Naive thymus-derived CD4-positive, alpha-beta T cell (primary cell): ENCODE measurements at places on chromosomes 12 and 14.

- no peak for DNase-seq
Observed at GRCh38 chr12:116455540-116456329, 103.4 kb upstream of the MAP1LC3B2 start.

- peak; percentile 50 for DNase-seq
Observed at GRCh38 chr14:76926521-76927251, 100.5 kb downstream of the LRRC74A start.

GRCh38 chr12:93582351-93582750 is 9.9 kb downstream of the SOCS2 start:
- DNase-seq, result no peak

DNA sequence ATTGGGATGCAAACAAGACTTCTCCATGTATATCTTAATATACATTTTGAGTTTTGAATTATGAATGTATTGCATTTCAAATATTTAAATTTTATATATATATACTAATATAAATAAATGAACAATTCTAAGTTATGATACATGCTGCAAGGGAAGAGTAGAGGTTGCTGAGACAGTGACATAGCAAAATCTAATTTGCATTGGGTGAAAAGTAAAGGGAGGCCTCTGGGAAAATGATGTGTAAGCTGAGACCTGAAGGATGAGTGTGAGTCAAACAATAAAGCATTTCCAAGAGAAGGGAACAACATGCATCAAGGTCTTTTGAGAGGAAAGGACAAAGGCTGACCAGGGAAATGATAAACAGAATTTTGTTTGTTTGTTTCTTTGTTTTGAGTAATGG is 62.9 kb upstream of the PTPRQ start:
- no peak for DNase-seq

- DNase-seq, result no peak
Observed at GRCh38 chr12:20097626-20098025, 270.7 kb upstream of the PDE3A start.

DNA sequence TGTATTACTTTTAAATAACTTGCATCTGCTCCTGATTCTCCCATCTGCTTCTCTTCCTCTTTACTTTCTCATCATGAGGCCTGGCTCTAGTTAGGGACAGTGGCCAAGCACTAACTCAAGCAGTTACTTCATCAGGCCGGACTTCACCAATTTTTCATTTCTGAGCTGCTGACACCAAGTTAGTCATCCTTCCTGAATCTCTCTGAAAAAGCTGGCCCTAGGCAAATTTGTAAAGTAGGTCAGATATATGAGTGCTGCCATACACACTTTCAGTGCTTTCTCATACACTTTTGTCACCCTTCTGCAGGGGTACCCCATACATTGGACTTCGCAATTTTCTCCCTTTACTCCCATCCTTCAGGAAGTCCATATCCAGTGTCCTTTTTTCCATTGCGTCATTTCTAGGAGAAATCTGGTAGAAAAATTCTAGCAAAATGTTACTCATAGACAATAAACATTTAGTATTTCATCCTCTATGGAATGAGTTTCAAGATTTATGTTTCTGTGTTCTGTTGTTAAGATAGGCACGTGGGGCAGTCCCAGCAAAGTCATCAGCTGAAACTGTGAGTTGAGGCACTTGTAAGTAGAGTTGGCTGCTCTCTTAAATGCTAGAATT is 276.8 kb upstream of the TMPO start:
- no peak for DNase-seq

GRCh38 chr12:43636725-43637463 is 84.9 kb upstream of the ADAMTS20 start:
- DNase-seq, result no peak

GRCh38 chr12:61629702-61630101 is 630.5 kb upstream of the USP15 start:
- DNase-seq, result no peak

- no peak for DNase-seq
Observed at GRCh38 chr14:22388669-22389595, 200.1 kb downstream of the DAD1 start.

DNA sequence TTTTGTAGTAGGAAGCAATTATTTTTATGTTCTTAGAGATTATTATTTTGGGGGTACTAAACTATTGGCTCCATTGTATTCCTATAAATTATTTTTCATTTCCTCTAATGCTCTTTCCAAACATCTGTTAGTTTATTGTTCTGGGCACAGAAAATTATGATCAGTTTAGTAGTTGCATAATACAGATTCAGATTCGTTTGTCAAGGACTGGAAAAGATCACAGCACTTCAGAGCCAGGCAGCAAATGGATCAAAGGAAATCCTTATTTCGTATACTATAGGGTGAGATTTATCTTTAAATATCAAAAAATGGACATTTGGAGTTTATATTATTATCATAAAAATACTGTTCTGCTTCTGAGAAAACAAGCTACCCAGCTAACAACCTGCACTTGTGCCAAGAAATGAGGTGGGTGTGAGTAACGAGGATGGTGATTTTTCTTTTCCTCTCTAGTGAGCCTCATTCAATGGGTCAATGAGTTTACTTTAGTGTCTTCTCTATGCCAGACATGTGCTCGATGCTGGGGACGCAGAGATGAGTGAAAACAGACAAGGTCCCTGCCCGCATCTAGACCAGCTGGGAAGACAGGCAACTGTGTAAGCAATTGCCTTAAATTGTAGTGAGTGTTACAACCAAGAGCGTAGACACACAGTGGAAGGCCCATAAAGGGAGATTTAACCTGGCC is 208.6 kb upstream of the PLXNC1 start:
- no peak for DNase-seq

DNA sequence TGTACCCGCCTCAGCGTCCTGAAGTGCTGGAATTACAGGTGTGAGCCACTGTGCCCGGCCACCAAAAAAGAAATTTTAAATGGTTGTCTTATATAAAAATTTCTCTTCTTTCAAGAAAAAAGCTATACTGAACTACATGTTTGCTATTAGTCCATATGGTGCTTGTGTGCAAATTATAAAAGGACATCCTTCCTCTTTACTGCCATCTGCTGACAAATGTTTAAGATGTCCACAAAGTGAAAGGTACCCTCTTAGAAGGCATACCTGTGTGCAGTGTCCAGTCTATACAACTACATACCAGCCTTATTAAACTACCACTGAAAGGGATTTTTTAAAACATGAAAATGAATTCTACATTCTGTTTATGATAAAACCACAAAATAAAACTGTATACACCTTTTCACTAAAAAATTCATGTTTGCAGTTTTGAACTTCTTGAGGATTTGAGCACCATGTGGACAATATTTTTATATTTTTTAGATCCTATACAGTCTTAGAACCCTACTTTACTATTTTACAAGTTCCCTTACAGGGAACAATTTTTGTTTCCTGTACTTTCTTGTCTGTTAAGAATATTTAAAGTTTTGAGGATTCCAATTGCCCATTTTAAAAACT is 32.8 kb upstream of the TOMM20L start:
- DNase-seq, result peak; percentile 23

DNA sequence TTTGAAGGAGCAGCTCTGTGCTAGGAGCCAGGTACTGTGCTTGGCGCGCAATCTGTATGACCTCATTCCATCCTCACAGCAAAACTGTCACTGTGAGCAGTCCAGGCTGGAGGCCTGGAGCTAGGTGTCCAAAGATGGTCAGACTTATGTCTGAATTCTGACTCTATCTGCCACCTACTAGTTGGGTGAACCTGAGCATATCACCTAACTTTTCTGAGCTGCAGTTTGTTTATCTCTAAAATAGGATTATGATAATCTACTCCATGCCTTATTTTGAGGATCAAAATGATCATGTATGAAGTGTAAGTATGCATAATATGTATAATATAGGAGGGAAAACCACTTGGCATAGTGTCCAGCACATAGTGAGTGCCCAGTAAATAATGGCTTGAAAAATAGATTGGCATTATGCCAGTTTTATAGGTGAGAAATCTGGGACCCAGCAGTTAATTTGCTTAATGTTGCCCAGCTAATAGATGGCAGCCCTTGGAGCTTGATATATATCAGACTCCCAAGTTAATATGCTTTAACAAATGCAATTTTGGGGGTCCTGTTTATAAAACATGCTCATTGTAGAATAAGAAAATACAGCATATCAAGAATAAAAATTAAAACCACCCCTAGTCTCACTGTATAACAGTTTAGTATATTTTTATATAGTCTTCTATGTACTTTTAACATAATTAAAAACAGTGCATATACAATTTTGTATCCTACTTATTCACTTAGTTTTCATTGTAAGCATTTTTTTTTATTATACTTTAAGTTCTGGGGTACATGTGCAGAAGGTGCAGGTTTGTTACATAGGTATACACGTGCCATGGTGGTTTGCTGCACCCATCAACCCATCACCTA is 4.5 kb upstream of the JPH4 start:
- DNase-seq, result no peak

- peak; percentile 55 for DNase-seq
Observed at GRCh38 chr14:99687284-99688209, 3.4 kb downstream of the CYP46A1 start.

DNA sequence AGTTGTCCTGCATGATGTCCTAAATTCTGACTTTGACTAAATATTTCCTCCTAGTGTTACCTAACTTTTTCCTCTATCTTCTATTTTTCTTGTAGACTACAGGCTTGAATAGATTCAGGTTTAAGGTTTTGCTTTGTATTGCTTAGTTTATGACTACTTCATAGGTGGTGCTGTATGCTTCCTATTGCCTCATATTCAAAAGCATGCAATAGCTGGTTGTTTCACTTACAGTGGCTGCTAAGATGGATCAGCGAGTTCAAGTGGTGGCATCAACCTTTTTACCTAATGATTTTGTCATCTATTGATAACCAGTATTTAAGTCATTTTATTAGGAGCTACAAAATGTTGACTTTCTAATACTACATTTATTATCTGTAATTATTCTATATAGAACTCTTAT is 36.3 kb upstream of the BICD1 start:
- no peak for DNase-seq

GRCh38 chr14:102517392-102518062 is 8.0 kb upstream of the ANKRD9 start:
- DNase-seq, result no peak

DNA sequence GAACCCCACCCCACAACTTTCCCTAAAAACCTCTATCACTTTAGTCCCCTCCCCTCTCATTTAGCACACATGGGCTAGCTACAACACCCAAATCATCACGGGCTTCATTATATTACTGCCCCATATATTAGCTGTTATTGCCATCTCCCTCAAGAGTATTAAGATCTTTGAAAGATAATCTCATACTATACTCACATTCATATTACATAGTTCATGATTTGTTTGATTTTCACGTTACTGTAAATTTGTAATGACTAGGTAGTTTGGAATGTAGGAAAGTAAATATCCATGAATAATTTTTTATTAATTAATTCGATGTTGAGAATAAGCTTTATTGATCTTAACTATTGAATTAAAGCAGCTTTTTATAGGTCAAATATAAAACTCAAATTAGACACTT is 7.9 kb downstream of the DICER1 start:
- no peak for DNase-seq

DNA sequence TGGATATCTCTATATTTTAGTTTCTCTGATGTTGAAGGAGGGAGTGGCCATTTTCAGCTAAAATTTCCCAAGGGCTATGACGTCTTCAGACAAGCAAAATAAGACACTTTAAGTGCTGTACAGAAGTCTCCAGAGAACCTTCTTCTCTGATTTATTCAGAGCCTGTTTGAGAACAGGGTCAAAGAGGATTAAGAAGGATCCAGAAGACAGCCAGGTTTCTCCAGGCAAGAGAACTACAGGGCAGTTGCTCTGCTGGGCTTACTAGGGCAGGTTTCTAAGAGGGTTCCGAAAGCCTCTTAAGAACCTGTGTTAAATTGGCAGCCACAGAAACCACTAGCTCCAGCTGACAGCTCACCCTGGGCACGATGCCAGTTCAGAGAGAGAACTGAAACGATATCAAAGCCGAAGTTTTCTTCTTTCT is 1.2 kb downstream of the MGP start:
- peak; percentile 91 for DNase-seq

DNA sequence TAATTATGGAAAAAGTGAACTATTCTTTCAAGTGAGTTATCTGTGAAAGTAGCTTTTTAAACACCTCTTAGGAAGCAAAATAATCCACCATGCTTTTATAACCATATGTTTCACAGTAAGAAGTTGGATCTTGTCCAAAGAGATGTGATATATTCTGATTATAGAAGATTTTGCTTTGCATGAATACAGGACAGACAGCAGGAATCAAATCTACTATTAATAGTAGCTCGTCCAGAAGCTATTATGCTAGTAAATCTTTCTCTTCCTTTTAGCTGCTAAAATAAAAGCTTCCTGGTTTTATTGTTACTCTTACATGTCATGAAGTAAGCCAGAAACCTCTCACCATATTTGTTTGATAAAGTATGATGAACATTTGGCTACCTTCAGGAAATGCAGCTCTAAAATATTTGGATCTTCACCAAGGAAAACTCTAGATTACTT is 257.0 kb downstream of the IPO8 start:
- no peak for DNase-seq

GRCh38 chr12:109892748-109893147 is 7.3 kb upstream of the TCHP start:
- DNase-seq, result no peak

DNA sequence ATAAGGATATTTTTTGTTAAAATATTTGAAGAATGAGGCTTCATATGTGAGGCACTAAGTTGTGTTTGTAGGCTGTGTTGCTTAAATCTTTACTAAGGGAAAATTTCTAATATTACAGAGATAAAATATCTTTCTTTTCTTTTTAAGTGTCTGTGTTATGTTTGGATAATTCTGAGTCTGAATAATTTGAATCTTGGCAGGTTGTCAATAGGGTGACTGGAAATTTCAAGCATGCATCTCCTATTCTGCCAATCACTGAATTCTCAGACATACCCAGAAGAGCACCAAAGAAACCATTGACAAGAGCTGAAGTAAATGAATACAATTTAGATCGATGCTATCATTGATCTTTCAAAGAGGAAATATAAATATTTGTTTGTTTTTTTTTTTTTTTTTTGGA is 29.4 kb downstream of the TMPO start:
- no peak for DNase-seq

- DNase-seq, result peak; percentile 37
Observed at GRCh38 chr12:122031342-122032216, 9.9 kb downstream of the BCL7A start.

DNA sequence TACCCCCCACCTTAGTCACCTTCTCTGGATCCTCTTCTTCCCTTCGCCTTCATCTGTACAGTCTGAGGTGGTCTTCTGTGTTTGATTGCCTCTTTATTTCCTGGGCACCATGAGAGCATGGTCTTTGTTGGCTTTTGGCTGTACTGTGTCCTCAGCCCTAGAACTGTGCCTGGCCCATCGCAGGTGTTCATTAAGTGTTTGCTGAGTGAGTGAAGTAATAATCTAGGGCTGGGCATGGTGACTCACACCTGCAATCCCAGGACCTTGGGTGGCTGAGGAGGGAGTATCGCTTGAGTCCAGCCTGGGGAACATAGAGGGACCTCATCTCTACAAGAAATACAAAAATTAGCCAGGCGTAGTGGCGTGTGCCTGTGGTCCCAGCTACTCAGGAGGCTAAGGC is 13.9 kb downstream of the ALDH2 start:
- DNase-seq, result no peak

- DNase-seq, result no peak
Observed at GRCh38 chr14:105162669-105162979, 6.0 kb downstream of the JAG2 start.

GRCh38 chr12:49470986-49471385 is 67.8 kb upstream of the KCNH3 start:
- DNase-seq, result no peak
